HuH-7 (cell line): ENCODE measurements at places on chromosomes 12 and 14.

DNA sequence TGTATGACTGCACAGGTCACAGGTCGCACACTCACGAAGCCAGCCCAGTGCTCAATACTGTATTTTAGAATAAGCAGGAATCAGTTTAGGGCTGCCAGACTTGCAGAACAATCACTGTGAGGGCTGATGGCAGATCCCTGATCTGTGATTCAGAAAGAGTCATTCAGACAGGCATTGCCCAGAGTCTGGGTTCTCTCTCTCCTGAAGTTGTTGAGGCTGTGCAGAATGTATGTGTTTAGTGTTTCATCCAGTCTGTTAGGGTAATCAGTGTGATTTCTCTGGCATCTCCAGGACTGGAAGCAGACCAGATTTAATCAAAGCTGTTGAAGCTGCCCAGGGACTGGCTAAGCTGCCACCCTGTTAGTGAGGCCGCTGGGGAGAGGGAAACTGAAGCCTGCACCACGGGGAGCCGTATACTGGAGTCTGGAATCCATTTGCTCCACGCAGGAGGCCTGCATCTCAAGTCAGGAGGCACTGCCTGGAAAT, 69.3 kb downstream of the ETV6 start:
- no peak for DNase-seq

- DNase-seq: no peak
Observed at GRCh38 chr14:22577334-22577908, 11.6 kb downstream of the DAD1 start.

- DNase-seq: no peak
Observed at GRCh38 chr12:111203446-111203845, 165.4 kb downstream of the PHETA1 start.

DNA sequence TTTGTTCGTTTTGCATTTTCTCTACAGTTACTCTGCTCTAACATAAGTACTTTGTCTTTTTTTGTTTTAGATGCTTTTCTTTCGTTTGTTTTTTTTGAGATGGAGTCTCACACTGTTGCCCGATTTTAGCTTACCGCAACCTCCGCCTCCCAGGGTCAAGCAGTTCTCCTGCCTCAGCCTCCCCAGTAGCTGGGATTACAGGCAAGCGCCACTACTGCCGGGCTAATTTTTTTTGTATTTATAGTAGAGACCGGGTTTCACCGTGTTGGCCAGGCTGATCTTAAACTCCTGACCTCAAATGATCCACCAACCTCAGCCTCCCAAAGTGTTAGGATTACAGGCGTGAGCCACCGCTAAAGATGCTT, 2.7 kb downstream of the DIP2B start:
- no peak for DNase-seq

GRCh38 chr14:72164420-72165228, 232.4 kb downstream of the RGS6 start:
- no peak for DNase-seq

DNA sequence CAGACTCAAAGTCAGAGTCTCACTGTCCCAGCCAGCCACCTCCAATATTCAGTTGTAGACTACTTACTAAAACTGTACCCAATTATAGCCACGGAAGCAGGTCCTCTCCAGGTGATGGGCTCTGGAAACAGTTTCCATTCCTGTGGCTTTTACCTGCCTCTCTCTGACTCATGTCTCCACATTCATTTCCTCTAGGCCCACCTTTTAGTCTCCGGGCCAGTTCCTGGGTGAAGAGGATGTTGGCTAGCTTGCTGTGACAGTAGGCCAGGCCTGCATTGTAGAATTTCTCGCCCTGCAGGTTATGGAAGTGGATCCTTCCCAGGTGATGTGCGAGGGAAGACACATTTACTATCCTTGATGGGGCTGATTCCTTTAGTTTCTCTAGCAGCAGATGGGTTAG, 5.6 kb downstream of the RDH11 start:
- no peak for DNase-seq

DNA sequence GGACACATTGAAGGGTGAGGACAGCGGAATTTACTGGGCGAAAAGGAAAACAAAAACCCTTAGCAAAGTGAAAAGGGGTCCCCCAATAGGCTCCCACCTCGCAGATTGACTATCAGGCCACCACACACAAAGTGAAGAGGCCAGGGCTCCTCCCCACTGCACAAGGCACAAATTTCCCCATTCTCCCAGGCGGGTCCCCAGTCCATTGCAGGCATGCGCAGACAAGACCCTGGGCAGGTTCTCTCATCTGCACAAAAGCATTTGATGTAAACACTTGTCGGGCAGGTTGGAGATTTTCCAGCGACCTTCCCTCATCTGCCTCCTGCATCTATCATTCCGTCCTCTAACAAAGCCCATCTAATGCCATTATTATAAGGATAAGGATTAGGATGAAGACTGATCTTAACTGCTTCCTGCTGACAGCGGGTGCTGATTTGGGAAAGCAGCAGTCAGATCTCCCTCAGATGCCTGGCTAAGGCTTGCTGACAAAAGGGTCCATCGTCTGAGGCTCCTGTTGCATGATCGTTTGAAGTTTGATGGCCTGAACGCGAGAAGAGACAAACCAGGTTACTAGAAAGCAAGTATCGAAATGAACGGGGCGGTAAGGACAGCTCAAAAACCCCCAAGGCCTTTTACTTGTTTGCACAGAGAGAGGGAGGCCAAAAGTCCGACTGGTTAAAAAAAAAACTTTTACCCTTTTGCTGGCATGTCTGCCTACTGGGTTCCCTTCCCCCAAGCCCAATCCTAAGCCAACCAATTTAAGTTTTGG, 14.4 kb downstream of the ASCL4 start:
- DNase-seq: no peak

DNA sequence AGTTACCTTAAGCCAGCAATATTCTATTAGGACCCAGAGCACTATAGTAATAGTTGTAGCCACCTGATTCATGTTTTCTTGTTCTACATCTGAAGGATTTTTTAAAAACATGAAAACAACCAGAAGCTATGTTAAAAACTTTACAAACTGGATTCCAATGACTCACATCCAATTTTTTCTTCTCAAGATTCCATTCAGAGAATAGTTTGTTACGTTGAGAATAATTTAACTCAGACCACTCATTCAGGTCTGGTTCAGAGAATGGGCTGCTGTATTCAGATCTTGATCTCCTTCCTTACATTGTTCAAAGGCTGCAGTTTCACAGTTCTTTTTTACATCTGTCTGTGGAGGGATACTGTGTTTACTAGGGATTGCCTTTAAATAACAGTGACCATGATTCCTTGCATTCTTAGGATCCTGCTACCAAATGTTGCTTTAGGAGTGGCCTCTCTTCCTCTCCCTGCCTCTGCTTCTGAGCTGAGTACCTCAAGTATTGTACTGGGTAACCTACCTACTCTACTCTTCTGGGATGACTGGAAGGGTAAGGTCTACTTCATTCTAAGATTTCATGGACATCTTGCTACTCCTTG, 448.0 kb upstream of the FBXO33 start:
- DNase-seq: no peak

DNA sequence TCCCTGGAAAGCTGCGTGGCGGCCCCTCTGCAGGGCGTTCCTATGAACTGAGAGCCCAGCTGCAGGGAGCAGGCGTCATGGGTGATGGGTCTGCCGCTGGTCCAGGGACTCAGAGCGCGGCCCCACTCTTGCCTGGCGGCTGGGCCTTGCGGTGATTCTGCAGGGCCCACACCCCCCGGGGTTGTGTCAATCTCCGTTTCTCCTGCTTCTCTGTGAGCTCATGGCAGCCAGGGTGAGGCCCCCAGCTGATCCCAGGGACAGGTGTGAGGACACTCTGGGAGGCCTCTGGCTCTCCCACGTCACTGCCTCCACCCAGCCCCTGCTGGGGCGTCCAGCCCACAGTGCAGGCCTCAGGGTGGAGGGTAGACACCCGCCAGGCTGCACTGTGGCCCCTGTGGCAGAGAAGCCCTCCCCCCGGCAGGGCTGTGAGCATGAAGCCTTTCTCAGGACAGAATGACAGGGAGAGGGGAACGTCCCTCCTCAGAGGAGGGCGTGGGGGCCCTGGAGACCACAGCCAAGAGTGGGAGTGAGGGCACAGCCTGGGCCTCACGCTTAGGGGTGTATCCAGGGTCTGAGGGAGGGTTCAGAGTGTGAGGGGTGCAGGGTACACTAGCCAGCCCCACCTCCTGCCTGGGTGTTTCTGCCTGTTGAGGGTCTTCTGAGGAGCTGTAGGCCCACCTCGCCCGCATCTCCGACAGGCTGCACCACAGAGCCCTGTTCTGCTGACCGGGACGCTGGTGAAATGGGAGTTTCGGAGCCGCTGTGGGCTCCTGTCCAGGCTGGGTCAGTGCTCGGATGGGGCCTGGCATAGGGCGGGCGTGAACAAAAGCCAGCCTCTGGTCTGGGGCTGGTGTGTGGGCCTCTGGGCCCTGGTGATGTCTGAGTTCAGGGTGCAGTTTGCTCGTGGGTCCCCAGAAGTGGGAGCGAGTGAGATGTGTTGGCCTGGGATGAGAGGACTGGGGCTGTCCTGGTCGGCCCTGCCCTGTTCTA, 26.7 kb upstream of the CRIP2 start:
- DNase-seq: no peak

DNA sequence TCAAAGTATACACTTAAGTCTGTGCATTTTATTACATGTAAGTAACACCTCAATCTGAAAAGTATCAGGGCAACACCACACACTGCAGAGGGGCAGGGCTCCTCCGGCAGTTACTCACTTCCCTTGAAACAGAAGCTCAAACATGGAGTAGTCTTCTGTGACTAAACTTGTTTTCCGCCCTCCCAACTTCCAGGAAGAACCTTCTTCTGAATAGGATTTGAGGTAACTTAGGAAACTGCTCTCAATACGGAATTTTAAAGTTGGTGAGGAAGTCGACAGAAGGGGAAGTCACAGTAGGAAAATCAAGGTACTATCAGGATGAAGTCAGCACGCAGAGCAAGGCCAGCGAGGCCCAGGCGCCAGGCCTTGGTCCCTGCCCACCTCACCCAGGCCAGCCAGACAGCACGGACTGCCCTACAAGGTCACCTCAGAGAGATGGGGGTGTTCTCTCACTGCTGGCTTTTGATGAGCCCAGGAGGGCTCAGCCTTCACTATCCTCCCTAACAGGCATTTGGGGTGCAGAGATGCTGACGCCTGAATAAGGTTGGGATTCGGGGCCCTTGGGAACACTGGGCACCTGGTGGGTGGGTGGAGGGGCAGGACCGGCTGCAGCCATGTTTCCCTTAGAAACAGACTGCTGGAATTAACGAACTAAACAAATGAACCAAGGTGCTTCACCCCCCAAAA, 5.8 kb downstream of the ANKRD9 start:
- no peak for DNase-seq

DNA sequence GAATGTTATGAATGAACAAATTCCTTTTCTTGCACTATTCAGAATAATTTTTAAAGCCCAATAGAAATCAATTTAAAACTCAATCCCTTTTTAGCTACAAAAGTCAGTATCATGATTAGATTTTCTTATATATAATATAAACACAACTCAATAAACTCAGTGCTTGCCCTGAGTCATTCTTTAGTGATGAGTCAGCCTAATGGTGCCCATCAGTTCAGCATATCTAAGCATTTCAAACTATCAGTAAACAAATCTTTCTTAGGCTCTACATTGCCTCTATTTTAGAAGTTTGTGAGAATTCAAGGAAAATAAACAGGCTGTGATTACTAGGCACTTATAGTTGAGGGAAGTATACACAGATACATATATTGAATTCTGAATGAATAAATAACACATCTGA, 179.6 kb downstream of the NELL2 start:
- no peak for DNase-seq

GRCh38 chr14:104965561-104966231, 12.5 kb downstream of the AHNAK2 start:
- no peak for DNase-seq

DNA sequence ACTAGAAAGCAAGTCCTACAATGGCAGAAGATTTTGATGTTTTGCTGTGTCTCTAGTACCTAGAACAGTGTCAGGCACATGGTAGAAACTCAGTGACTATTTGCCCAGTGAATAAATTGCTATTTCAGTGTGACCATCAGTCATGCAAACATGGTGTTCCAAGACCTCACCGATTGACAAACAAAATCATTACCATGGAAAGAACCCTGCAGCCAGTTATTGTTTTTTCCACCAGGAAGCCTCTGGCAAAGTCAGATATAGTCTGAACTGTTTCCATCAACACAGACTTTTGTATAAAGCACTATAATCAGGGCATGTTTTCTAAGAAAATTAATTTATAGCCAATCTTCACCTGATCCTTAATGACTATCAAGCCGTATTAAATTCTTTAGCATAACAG, 97.3 kb upstream of the RASSF8 start:
- DNase-seq: no peak

DNA sequence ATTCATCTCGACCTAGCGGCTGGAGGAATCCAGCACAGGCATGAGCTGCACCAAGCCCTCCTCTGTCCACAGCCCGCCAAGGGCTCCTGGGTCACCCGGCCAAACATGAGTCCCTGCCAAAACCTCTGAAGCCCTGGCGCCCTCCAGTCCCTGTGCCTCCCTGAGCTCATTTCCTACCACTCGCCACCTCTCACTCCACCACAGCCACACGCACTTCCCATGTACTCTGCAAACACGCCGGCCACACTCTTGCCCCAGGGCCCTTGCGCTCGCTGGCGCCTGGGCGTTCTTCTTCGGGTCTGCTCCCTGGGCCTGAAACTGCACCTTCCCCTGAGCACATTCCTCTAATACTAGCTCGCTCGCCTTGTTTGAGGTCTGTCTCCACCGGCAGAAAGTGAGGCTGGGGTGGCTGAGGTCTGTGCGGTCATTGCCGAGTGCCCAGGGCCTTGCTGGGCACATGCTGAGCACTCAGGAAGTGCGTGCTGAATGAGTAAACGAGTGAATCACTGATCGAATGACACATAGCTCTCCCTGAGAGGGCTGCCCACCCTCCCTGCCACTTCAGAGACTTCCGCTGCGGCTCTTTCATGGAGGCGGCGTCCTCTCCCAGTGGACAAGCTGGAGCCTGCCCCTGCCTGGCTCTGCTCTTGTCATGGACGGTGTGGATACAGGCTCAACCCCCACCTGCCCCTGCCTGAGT, 33.7 kb upstream of the DLK1 start:
- no peak for DNase-seq

GRCh38 chr14:80754696-80755095, 186.8 kb downstream of the CEP128 start:
- no peak for DNase-seq

- DNase-seq: no peak
Observed at GRCh38 chr14:53599221-53599945, 357.2 kb downstream of the BMP4 start.

DNA sequence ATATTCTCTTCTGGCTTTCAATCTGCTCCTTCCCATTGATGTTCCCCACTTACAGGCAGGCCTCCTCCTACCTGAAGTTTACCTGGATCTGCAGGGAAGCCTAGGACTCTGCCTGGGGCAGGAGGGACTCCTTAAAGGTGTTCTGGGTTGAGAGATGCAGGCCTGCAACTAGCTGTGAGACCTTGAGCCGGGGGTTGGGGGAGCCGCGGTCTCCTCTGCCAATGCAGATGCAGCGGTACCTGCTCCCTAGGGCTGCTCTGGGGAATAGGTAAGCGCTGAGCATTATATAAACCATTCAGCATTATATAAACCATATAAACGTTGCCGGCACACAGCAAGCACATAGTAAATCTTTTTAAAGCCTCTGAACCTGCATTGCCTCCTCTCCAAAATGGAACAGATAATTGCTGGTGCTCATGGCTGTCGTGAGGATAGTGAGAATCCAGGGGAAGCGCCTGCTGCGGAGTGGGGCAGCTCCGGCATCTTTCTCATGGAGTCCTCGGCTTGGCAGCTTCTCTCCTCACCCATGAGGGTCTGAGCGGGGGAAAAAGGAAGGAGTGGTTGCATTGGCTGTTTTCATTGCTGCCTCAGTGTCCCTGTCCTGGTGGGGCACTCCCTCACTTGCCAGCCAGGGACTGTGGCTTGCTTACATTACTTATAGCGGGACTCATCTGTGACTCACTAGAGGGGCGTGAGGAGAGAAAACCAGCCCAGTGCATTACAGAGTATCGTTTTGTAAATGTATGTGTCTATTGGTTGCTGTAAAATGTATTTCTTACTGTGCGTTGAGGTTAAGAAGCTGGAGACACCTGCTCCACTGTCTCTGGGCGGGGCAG, 12.5 kb upstream of the KRT80 start:
- DNase-seq: no peak
